ENCODE measurements at places on chromosomes 1 and 21.

DNA sequence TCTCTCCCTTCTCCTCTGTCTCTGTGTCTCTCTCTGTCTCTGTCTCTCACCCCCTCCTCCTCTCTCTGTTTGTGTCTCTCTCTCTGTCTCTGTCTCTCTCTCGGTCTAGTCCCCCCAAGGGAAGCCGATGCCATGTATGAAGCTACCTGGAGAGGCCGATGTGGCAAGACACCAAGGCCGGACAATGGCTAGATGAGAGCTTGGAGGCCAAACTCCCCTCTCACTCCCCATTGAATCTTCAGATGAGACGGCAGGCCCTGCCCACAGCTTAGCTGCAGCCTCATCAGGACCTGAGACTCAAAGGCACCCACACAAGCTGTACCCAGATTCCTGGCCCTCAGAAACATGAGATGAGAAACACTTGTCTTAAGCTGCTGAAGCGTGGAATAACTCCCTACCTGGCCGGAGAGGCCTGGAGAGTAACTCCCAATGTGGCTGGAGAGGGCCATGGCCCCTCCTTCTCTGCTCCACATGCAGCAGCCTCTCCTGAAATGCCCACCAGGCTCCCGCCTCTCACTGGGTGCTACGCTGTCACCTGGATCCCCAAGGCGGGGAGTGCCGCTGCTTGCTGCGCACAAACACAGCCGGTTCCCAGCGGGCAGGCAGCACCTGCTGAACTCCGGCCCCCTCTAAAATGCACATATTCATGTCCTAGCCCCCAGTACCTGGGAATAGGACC is 7.8 kb upstream of the ACTRT2 start:
- no peak for DNase-seq

GRCh38 chr1:31159869-31160611 is 79.6 kb downstream of the NKAIN1 start:
- DNase-seq = no peak

GRCh38 chr21:19648391-19648790 is 1244.8 kb upstream of the TMPRSS15 start:
- no peak for DNase-seq

DNA sequence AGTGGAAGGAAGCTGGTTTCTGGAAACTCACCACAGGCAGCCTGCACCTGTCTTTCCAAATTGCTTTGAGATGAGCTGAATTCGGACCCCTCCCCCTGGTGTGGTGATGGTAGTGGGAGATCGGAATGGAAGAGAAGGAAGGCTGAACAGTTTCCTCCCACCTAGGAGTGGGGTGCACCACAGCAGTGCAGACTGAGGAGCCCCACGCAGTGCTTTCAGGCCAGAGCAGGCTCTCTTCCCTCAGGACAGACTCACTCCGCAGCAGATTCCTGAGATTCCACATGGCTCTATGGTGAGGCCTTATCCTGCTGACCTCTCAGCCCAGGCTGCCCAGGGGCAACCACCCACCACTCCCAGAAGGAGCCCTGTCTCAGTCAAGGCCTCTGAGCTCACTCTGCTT is 80.9 kb downstream of the ATP1A1 start:
- DNase-seq = no peak

- DNase-seq = no peak
Observed at GRCh38 chr1:206772243-206772937, at the start of gene IL10. TSS of gene IL10 (minus strand) at chr1:206772494. CDS start at chr1:206772435, 59 bp downstream.

DNA sequence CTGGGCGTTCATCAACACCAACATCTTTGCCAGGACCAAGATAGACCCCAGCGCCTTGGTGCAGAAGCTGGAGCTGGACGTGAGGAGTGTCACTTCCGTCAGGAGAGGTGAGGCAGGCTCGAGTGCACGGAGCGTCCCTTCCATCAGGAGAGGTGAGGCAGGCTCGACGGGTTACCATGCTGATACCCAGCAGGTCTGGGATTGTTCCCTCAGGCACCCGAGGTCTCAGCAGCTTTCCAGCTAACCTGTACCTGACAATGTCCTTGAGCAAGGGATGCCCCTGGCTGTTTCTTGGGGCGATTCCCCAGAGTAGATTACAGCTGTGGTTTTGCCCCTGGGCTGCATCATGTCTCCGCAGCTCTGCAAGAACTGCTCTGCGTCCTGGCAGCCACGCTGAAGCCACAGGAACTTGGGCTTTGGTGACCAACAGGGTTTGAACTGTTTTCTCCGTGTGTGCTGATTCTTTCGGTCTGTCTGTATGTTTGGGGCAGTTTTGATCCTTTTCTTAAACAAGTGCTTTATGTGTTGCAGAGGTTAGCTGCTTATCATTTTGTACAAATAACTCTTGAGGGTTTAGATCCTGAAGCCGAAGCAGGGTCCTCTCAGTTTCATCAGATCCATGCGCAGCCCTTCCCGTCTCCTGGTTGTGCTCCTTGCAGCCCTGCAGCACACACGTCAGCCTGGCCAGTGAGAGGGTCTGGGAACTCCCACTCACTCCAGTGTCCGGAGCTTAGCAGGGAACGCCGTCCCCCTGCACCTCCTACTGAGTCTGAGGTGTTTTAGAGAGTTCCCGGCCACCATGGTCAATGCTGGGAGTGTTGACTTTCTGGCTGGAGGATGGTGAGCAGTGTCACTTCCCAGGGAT is 4.1 kb downstream of the SLX9 start:
- no peak for DNase-seq

DNA sequence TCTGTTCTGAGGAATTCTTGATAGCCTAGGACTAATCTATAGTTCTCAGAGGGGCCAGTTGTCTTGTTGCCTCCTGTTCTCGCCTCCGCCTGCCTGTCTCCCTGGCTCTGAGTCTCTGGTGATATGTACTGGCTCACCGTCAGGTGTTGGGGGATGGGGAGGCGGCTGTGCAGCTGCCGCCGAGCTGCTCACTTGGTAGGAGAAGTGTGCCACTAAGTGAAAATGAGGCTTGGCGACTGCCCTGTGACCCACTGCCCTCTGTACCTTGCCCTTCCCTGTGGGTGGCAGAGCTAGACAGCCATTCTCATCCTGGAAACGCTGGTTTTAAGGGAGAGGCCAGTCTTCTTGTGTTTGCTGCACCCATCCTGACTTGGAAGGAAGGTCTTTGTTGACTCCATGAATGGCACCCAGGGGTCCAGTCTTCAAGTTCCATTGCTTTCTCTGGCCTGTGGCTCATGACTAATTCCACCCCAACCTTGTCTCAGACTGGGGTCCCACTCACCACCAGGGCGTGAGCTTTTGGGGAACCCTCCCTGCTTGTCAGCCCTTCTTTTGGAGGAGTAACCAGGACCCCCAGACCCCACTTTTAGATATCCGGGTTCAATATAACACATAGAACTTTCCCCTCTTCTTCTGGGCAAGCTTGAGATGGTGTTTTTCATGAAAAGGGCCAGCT is 120.6 kb downstream of the CACNA1E start:
- no peak for DNase-seq
